ENCODE measurements at places on chromosomes 2 and 18.

- DNase-seq: peak; percentile 46
Measured at GRCh38 chr2:157172866-157173578, 84.5 kb upstream of the GALNT5 start.

DNA sequence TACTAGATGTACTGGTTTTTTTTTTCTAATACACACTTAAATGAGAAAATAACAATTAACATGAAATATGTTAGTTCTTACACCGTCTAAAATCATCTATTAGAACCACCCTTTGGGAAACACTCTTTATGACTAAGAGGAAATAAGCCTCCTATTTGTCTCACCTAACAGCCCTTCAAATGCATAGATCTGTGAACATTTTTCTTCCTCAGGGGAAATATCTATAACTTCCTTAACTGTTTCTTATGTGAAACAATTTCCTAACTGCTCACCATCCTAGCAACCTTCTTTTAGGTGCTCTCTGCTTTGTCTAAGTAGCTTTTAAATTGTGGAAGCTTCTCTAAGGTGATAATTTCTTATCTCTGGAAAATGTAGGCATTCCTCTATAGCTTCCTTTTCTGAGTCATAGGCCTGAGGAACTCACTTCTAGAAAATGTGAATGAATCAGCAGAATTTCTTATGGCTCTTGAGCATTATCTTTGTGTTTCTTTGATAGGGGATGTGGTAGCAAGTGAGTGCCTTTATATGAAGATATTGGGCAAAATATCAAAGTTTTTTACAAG lies 56.1 kb downstream of the CNTNAP5 start:
- DNase-seq: no peak

- DNase-seq: peak; percentile 32
Measured at GRCh38 chr2:176473177-176473576, 203.9 kb downstream of the MTX2 start.

DNA sequence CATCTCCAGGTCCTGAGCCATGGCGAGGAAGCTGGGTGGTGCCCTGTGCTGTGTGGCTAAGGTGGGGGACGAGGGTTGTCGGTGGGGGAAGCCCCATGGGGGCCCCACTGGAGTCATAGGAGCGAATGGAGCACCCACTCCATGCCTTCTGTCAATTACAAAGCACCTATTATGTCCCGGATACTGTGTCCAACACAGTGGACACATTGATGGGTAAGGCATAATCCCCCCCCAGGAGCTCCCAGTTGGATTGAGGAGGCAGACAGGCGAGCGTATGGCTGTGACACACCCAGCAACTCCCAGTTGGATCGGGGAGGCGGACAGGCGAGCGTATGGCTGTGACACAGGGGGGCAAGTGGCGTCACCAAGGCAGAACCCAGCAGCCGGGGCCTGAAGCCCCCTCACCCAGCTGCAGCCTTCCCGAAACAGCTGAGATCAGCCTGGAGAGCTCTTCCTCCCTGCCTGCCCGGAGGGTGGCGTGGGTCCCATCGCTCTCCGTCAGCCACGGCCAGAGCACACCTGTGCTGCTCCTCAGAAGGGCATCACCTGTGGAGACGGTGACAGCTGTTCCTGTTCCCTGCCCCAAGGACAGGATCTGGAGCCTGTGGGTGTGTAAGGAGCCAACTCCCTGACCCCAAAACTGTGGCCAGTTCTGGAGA lies 69.6 kb downstream of the HPCAL1 start:
- no peak for DNase-seq

DNA sequence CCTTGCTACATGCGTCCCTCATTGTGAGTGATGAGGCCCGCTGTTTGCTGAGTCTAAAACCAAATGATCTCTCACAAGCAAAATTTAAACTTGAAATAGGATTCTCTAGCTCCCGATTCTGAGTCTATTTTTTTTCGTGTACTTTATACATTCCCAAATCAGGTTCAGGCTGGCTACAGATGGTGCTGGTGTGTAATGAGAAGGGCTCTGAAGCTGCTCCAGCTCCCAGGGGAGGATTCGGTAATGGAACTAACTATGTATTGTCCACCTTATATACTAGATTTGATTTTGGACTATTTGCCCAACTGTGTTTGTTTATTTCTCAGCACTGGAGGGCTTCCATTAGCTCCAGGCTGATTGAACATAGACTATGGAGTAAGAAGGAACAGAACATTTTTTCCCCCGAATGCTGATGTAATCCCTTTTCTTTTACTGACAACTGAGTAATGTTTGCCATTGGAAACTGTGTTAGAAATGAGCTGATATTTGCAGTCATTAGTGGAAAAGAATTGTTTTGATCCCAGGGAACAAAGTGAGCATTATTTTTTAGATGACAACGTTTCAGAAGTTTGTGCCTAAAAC lies 274.0 kb upstream of the FIGN start:
- no peak for DNase-seq

DNA sequence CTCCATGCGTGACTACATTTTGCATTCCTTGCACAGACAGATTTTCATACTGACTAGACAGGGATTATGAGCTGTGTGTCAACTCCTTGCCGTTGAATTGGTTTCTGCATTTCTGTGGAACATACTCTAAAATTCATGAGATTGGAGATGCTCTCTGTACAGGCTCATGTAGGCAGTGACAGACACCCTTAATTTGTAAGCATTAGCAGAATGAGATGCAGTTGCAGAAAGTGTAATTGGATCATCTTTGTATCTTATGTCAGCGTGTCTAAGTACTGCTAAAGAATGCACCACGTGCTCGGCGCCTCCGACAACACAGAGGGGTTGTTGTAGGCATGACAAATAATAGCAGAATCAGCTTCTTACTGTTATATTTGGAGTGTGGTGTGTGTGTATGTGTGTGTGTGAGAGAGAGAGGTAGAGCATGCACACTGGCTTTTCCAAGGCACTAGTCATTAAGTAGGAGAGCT lies 212.4 kb downstream of the CMPK2 start:
- no peak for DNase-seq

GRCh38 chr2:225748609-225749008 lies 349.1 kb downstream of the NYAP2 start:
- no peak for DNase-seq

DNA sequence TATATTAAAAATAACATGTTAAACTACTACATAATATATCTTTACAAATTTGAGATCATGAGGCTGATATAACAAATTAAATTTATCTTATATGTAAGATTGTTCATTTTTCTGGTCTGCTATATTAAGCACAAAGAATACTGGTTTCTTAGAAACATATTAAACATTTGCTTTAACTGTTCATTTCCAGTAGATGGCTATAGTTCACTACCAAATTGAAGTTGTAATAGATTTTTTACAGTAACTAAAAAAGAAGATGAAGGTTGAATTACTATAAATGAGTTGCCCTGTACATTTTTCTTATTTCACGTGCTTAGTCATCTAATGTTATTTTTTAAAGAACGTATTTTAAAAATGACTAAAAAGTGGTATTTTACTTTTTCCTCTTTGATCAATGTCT lies 57.0 kb downstream of the ZNF407 start:
- DNase-seq: peak; percentile 56

- no peak for DNase-seq
Measured at GRCh38 chr2:212385241-212385640, 153.4 kb downstream of the ERBB4 start.

DNA sequence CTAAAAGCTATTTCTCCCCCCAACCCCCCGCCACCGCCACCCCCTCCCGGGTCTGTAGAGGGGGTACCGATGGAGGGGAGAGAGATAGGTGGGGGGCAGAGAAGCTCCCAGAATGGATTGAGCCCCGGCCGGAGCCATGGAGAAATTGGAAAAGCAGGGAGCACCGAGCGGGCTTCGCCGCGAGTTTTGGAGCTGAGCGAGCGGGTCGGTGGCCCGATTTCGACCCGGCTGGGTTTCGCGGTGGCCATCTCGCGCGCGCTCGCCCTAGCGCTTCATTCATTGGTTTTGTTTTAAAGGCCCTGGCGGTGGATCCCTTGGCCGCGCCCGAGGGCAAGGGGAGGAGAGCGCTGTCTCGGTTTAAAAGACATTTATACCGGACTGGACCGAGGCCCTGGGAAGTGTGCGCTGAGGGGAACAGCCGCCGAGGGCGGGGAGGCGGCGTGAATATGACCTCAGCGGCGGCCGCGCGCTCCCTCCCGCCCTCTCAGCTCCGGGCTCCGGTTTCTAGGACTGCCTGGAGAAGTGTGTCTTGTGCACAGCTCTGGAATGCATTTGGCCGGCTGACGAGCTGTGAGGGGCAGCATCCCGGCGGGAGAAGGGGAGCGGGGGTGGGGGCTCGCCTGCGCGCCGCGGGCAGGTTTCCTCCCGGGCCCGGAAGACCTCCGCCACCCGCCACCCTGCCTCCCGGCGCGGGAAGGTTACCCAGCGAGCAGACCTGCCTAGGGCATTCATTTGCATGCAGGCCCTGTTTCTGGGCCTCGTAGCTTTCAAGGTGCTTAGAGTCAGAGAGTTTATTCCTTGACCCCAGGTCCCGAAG lies 1.7 kb upstream of the SMAD7 start:
- DNase-seq: peak; percentile 92

DNA sequence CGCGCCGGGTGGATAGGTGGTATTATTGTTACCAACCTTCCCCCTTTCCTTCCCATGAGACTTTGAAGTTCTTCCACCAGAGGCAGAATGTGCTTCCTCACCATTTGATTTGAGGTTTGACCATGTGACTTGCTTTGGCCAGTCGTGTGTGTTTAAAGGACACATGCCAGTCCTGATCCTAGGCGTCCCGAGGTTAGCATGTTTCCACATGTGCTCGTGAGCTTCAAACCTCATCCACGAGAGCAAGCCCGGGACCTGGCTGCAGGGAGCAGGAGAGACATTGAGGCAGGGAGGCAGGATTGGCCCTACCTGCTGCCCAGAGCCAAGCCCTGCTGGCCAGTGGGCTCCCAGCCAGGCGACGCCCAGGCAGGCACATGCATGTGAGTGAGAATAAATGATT lies 27.4 kb upstream of the EDAR start:
- DNase-seq: no peak

DNA sequence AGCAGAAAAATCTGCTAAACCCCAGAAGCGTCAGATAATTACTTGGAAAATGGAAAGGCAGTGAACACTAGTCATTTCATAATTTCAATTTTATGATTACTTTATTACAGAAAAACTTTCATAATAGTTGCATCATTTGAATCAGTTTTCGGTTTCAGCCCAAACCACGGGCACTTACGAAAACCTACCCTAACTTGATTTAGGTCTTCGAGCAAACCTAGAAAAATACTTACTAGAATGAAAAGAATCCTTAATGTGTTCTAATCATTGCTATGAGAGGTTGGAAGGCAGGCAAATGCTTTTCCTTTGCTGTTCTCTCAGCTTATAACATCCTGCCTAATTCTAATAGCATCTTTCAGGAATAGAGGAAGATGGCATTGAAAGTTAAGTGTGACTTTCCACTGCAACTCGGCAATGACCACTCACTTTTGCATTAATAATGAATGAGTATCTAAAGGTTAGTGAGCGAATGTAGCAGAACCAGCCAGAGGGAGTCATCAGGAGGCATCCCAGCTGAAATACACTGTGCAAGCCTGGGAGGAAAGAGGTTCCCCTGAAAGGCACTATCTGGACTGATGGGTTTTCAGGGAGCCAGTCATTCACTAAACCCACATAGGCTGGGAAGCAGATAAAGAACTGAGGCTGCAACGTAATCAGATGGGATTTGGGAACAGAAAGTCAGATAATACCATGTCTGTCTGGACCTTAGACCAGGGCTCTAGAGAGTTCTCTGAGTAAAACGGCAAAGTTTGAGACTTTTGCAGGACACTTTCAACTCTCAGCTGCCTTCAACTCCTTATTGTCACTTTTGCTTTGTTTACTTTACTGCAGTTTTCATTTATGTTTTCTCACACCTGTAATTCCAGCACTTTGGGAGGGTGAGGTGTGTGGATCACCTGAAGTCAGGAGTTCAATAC lies 520.8 kb downstream of the RNF144A start:
- no peak for DNase-seq

DNA sequence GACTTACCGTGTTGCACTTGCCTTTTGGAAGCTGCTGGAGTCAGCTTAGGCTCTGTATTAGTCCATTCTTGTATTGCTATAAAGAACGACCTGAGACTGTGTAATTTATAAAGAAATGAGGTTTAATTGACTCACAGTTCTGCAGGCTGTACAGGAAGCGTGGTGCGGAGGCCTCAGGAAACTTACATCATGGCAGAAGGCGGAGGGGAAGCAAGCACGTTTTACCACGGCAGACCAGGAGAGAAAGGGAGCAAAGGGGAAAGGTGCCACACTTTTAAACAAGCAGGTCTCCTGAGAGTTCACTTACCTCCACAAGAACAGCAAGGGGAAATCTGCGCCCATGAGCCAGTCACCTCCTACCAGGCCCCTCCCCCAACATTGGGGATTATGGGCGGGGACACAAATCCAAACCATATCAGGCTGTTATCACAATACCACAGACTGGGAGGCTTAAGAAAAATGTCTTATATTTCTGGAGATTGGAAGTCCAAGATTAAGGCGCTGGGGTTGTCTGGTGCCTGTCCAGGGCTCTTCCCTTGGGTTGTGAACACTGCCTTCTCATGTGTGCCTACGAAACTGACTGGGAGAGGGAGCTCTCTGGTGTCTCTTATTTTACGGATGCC lies 3.6 kb upstream of the D2HGDH start:
- DNase-seq: no peak

DNA sequence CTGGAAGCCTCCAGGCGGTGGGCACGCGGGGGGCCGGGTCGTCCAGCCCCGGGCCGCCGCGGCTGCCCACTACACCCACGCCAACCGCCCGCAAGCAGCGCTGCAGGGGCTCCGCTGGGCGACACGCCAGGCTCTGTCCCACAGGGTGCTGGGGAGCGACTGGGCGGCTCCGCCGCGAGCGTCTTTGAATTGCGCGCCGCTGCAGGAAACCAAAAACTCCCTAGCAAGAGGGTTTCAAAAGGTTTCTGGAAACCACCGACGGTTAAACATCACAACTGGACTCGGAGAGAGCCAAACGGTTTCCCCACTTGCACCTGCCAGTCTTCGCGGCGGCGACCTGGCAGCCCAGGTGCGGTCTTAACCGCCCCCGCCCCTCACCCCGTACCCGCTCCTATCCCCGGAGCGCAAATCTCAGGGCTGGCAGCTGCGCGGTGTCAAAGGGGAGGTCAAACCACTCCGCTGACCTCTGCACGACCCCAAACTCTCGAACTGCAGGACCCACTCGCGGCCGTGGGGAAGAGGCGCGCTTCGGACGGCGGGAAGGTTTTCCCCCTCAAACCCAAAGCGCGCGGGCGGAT lies 1.0 kb downstream of the CXCR4 start:
- no peak for DNase-seq

- peak; percentile 88 for DNase-seq
Measured at GRCh38 chr2:133780099-133780996, 212.1 kb upstream of the NCKAP5 start.

GRCh38 chr2:18380321-18380720 lies 180.1 kb downstream of the RDH14 start:
- DNase-seq: no peak

- DNase-seq: no peak
Measured at GRCh38 chr2:209817844-209818271, 46.2 kb downstream of the UNC80 start.

DNA sequence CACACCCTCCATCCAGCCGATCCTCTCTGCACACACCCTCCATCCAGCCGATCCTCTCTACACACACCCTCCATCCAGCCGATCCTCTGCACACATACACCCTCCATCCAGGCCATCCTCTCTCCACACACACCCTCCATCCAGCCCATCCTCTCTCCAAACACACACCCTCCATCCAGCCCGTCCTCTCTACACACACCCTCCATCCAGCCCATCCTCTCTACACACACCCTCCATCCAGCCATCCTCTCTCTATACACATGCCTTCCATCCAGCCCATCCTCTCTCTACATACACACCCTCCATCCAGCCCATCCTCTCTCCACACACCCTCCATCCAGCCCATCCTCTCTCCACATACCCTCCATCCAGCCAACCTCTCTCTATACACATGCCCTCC lies 83.1 kb downstream of the EIPR1 start:
- DNase-seq: no peak

- DNase-seq: peak; percentile 15
Measured at GRCh38 chr2:164697688-164698461, 76.6 kb upstream of the GRB14 start.
